Calu3 (cell line): ENCODE measurements at places on chromosomes 1 and 21. TPM values are rescaled to one million over a fixed set of nuclear protein-coding genes. Genes with fewer than 3 reads are reported as not detected.

The SEC16B gene
- total RNA-seq, result 4.2 and 6.2 TPM in 2 replicates

The ATP6V1G3 gene
- not detected in 2 replicates for total RNA-seq

DNA sequence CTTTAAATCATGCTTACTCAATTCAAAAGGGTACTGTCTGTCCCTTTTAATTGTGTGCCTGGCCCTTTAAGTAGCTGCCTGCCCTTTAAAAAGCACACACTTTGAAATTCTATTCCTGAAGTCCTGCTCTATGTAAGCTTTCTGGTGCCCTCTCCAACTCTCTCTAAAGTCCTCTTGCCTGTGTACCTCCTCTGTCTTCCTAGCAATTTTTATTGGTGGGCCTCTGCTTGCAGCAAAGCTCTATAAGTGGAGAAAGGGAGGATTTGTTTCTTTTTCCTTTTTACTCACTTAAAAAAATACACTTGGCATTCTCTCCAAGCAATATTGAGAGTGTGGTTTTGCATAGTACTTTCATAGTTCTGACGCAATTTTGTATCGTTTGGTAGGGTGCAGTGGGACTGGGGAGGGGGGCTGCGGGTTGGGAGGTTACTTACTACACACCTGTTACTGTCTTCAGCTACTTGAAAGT, 135.4 kb downstream of the LMO4 start:
- H3K27me3 ChIP-seq, result no peaks in the 10 kb centered on the region
- H3K27ac ChIP-seq, result no peak overlapping the region
- H3K36me3 ChIP-seq, result no peaks in the 10 kb centered on the region
- no peak overlapping the region for H3K4me3 ChIP-seq
- peaks cover 16% of the 10 kb centered on the region for H3K4me1 ChIP-seq

DNA sequence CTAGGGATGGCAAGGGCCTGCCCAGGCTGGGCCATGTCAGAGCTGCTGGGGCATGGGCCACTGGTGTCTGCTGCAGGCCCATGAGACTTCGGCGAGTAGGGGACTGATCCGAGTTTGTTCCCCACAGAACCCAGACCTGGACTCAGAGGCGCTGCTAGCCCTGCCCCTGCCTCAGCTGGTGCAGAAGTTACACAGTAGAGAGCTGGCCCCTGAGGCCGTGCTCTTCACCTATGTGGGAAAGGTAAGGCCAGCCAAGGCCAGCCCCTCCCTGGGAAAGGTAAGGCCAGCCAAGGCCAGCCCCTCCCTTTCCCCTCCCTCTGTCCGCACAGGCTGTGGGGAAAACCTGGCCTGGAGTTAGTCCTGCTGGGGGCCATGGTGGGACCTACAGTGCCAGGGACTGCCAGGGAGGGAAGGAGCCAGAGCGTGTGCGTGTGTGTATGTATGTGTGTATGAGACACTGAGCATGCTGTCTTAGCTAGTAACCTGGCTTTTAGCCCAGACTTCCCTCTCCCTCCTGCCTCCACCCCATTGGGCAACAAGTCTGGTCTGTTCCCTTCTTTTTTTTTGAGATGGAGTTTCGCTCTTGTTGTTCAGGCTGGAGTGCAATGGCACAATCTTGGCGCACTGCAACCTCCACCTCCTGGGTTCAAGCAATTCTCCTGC, 8.0 kb downstream of the FAAH start:
- peaks cover 7% of the 10 kb centered on the region for H3K36me3 ChIP-seq
- peak; percentile 83 for DNase-seq
- H3K4me1 ChIP-seq, result peaks cover 8% of the 10 kb centered on the region
- H3K27ac ChIP-seq, result no peak overlapping the region

- H3K4me3 ChIP-seq, result no peak overlapping the region
- peaks cover 55% of the 10 kb centered on the region for H3K4me1 ChIP-seq
- H3K27ac ChIP-seq, result no peak overlapping the region
- no peaks in the 10 kb centered on the region for H3K27me3 ChIP-seq
- peaks cover 5% of the 10 kb centered on the region for H3K36me3 ChIP-seq
- no peak for DNase-seq
Measured at GRCh38 chr1:93667642-93668041, 14.0 kb downstream of the BCAR3 start.

GRCh38 chr1:110235834-110236682, 25.9 kb downstream of the KCNC4 start:
- H3K36me3 ChIP-seq, result peaks cover 23% of the 10 kb centered on the region
- DNase-seq, result peak; percentile 52
- no peaks in the 10 kb centered on the region for H3K27me3 ChIP-seq
- H3K4me1 ChIP-seq, result peaks cover 72% of the 10 kb centered on the region
- peak overlapping the region; percentile 61 for H3K4me3 ChIP-seq
- peak overlapping the region; percentile 95 for H3K27ac ChIP-seq

GRCh38 chr1:10378081-10378841, 20.6 kb upstream of the PGD start:
- H3K36me3 ChIP-seq, result peaks cover 12% of the 10 kb centered on the region
- no peaks in the 10 kb centered on the region for H3K4me1 ChIP-seq
- no peak for DNase-seq
